AG04449 (cell line): ENCODE measurements at places on chromosomes 3 and 15.

- no peak for DNase-seq
These were observed 333.4 kb downstream of the THSD4 start for GRCh38 chr15:71448688-71449114.

GRCh38 chr15:30992249-30992864, 929 bp upstream of the MTMR10 start:
- no peak for DNase-seq

- no peak for DNase-seq
These were observed 84.9 kb upstream of the ACP3 start for GRCh38 chr3:132232231-132232792.

GRCh38 chr3:119613201-119613600, 15.5 kb downstream of the PLA1A start:
- DNase-seq, result no peak

GRCh38 chr3:155778462-155778861, 27.6 kb downstream of the C3orf33 start:
- DNase-seq, result no peak

GRCh38 chr3:113829576-113830354, 8.8 kb upstream of the GRAMD1C start:
- DNase-seq, result no peak

- DNase-seq, result no peak
These were observed 114.4 kb upstream of the POU1F1 start for GRCh38 chr3:87390821-87391220.

- DNase-seq, result no peak
These were observed 127.9 kb upstream of the STT3B start for GRCh38 chr3:31404871-31405270.

- DNase-seq, result no peak
These were observed 70.8 kb upstream of the ZBTB20 start for GRCh38 chr3:115217678-115218451.

GRCh38 chr3:115245438-115245837, 98.3 kb upstream of the ZBTB20 start:
- DNase-seq, result peak; percentile 80

DNA sequence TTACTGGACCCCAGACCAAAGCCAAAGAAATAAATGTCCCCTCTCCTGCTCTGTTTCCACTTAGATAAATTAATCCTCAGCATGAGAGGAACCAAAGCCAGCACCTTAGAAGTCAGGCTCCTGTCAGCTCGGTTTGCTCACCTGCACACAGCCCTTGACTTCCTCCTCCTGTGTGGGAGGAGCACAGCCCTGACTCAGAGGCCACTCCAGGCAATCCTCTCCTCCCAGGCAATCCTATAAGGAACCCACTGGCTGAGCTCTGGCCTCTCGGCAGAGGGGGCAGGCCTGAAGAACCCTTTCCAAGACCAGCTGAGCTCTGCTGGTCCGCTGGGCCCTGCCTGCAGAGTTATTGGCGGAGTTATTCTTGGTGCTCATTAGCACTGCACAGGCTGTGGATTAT, 30.8 kb downstream of the LIPC start:
- no peak for DNase-seq

DNA sequence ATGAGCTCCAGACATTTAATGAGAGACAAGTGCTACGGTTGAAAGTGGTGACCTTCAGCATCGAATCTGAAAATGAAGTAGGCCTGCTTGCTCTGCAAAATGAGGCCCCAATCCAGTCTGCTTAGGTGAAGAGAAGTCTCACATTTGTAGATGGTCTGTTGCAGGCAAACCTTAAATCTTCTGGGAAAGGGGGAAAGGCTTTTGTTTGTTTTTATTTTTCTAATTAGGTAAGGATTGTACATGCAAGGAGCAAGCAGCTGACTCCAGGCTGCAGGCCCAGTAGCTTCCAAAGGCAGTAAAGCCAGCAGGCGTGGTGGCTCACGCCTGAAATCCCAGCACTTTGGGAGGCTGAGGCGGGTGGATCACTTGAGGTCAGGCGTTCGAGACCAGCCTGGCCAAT, 74.3 kb downstream of the HMG20A start:
- DNase-seq, result no peak

- DNase-seq, result no peak
These were observed 100.8 kb upstream of the SLC6A6 start for GRCh38 chr3:14301558-14301957.

DNA sequence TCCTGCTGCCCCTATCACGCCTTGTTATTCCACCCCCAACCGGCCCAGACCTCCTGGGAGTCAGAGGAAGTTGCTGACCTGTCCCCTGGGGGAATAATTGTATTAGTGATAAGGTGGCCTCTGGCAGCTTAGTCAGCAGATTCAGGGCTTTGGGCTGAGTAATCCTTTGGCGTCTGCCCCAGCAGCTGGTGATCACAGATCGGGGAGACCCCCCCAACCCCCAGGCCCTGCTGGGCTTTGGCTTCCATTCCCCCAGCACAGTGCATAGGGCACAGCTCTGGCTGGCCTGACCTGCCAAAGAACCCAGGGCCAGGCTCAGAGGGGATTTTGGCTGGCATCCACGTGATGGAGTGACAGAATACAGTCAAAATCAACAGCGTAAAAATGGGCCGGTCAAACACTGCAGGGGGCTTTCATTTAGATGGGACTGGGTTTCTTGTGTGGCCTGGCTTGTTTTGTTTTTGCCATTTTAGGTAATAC, 3.9 kb upstream of the NR2E3 start:
- no peak for DNase-seq

GRCh38 chr15:38187630-38188313, 64.9 kb upstream of the SPRED1 start:
- DNase-seq, result no peak

GRCh38 chr15:77503764-77504163, 83.1 kb downstream of the HMG20A start:
- no peak for DNase-seq

DNA sequence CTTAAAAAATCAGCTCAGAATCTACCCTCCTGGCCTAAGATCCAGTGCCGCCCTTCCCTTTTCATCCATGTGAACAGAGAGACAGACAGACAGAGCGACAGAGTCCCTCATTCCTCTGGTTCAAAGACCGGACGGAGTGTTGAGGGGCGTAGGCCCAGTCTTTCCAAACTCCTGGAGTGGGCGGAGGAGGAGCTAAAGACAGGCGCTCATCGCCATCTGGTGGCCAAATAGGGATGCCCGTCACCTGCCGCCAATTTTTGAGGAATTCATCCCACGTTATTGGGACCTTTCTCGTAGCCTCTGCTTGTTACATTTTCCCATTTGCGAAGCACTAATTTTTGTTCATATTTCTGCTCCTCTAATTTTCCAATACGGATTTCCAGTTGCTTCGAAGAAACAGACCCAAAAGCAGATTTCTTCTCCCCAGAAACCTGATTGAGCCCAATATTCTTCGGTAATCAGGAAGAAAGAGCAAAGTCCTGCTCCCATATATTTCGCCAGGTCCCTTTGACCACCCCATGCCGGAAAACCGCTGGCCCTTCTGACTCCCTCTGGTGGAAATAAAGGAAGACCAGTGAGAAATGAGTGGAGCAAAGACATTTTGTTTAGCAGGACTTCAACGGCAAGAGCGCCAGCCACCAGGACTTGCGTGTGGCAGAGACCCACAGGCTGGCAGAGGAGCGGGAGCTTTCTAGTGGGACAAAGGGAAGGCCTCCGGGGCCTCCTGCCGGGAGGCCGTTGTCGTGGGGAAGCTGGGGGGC, 88.0 kb downstream of the LRRK1 start:
- no peak for DNase-seq

DNA sequence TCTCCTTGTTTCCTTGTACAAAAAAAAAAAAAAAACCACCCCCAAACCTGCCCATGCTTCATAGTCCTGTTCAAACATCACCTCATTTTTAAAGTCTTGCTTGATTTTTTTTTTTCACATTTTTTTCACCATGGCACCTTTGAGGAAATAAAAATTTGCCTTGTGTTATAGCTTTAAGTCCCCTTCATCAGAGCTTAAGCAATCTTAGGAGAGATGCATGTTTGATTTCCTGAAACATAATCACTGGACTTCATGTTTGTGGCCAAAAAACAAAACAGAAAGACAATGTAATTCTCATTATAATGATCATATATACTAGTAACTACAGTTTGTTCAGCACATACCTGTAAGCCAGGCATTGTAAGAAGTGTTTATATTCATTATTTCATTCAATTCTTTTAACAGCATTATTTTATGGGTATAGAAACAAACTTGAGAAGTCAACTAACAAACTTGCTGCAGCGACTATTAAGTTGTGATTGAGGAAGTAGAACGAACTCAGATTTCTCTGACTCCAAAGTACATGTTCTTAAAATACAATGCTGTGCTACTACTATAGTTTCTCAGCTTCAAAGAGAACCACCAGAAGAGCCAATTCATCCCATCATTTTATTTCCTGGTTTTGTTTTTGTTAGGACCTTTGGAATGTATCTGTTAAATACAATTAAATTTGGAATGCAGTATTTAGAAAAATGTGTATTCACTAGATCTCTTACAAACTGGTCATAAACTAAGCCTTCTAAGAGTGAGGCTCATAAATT, 203.8 kb downstream of the TCF12 start:
- DNase-seq, result no peak

DNA sequence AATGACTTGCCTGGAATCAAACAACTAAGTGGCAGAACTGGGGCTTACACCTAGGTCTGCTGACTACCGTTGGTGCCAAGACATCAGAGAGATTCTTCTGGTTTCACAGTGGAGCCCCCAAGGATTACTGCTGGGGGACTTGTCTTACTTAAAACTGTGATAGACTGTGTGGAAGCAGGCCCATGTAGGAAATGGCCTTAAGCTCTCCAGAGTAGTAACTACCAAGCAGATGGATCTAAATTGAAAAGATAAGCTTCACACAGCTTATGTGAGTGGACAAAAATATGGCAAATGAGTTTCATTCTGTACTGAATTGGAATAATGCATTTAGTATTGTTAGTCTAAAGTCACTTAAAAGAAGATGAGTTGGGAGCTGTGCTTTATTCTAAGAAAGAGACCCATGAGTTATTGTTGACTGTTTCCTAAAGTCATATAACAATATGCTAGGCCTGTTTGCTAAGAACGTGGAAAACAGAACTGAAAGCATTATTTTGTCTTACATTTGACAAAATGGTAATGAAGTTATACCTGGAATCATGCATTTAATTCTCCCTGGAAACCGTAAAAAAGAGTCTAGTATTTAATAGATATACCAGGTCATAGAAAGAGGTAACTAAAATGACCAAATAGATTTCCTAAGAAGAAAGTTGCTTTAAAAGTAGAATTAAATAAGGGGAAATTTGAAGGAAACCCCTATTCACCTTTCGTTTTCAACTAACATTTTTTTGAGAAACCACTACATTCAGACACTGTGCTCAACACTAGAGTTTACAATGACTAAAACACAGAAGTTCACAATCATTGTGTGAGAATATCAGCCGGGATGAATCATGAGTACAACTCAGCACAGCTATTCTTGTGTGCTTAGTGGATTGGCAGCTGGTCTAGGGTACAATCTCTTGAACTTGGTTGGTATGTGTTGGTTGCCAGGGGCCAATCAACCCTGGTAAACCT, 13.0 kb upstream of the MAPK6 start:
- no peak for DNase-seq

DNA sequence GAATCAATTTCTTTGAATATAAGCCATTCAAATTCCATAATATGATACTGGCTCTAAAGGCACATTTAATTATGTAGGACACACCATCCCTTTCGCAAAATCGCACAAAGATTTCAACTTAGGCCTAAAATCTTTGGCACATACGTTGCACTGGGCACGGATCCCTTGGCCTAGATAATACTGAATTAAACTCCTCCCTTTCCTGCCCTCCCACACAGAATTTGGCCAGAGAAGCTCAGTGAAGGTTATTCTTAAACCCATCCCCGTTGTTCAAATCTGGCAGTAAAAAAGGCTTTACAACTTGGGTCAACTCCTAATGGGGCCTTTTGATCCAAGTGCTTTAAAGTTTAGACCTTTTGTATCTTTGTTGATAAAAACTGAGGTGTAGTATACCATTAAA, 247.2 kb downstream of the PTPRG start:
- DNase-seq, result no peak

GRCh38 chr3:23669541-23670255, 136.1 kb upstream of the UBE2E1 start:
- DNase-seq, result no peak

- DNase-seq, result no peak
These were observed 25.5 kb upstream of the PDHB start for GRCh38 chr3:58459160-58459559.

DNA sequence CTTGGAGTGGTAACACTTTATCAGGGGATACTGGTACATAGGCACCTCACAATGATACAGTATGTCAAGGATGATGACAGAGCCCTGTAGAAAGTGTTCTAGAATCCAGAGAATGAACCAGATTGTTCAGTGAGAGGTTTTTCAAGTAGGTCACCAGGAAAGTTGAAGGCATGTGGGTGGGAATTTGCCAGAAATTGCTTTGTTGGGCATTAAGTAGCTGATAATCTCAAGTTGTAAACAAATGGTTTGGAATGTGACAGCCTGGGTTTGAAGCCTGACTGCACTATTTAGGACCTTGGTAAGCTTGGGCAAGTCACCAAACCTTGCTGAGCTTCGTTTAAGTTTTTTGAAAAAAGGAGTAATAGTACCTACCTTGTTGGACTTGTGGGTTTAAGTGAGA, 12.5 kb downstream of the SLC35G2 start:
- no peak for DNase-seq

- no peak for DNase-seq
These were observed 108.1 kb downstream of the ROBO2 start for GRCh38 chr3:77147836-77148578.

- peak; percentile 24 for DNase-seq
These were observed 679 bp upstream of the MYD88 start for GRCh38 chr3:38137615-38138348.

DNA sequence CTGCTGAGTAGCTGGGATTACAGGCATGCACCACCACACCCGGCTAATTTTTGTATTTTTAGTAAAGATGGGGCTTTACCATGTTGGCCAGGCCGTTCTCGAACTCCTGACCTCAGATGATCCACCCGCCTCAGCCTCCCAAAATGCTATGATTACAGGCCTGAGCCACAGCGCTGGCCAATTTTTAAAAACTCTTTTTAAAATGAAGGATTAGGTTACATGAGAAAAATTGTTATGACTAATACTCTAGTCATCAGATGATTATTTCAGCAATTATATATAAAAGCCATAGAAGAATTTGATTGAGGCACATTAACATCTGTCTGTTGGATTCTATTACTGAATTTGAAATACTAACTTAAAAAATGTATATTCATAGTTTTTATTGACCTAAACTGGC, 134.1 kb upstream of the MNS1 start:
- peak; percentile 2 for DNase-seq
